ENCODE measurements at places on chromosomes 4 and X.

- H3K36me3 ChIP-seq = no peaks in the 10 kb centered on the region
- H3K27ac ChIP-seq = peak overlapping the region; percentile 46
- DNase-seq = peak; percentile 57
- no peaks in the 10 kb centered on the region for H3K27me3 ChIP-seq
Measured at GRCh38 chr4:139319571-139319970, 17.3 kb upstream of the NDUFC1 start.

- H3K4me3 ChIP-seq = no peak overlapping the region
- H3K27me3 ChIP-seq = no peaks in the 10 kb centered on the region
- no peaks in the 10 kb centered on the region for H3K36me3 ChIP-seq
- DNase-seq = no peak
Measured at GRCh38 chr4:86108137-86108536, 251.7 kb downstream of the MAPK10 start.

DNA sequence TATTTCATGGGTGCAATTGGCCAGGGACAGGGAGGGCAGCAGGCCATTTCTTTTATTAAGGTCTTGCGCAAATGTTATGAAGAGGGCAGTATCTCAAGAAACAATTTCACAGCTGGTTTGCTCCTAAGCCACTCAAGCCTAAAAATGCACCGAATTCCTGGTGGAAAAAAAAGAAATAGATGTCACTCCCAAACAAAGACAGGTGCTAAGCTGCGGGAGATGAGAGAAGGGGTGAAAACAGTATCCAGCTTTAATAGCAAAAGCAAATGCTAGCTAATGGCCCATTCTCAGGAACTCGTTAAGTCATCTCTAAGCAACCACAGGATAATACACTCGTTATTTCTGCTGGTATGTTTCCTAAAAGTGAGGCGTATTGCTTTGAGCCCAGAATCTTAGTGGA, 116.4 kb downstream of the ARX start:
- no peaks in the 10 kb centered on the region for H3K4me1 ChIP-seq
- no peak overlapping the region for H3K27ac ChIP-seq
- H3K36me3 ChIP-seq = peaks cover 3% of the 10 kb centered on the region
- H3K4me3 ChIP-seq = no peak overlapping the region

- H3K4me1 ChIP-seq = no peaks in the 10 kb centered on the region
- H3K27me3 ChIP-seq = no peaks in the 10 kb centered on the region
- no peaks in the 10 kb centered on the region for H3K36me3 ChIP-seq
- no peak for DNase-seq
- no peak overlapping the region for H3K27ac ChIP-seq
Measured at GRCh38 chr4:116942315-116942714, 143.1 kb downstream of the TRAM1L1 start.

- no peak for DNase-seq
- no peaks in the 10 kb centered on the region for H3K36me3 ChIP-seq
- no peaks in the 10 kb centered on the region for H3K4me1 ChIP-seq
- no peaks in the 10 kb centered on the region for H3K27me3 ChIP-seq
Measured at GRCh38 chr4:151195801-151196200, 81.2 kb upstream of the PRSS48 start.

DNA sequence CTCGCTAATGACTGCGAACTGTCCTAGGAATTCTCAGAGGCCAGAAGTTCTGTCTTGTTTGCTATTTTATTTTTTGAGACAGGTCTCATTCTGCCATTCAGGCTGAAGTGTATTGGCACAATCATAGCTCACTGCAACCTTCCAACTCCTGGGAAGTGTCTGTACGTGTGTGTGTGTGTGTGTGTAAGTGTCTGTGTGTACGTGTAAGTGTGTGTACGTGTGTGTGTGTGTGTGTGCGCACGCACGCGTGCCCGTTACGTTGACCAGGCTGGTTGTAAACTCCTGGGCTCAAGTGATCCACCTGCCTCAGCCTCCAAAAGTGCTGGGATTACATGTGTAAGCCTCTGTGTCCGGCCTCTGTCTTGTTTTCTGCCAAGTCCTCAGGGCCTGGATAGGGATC, 10.4 kb upstream of the CDK16 start:
- no peaks in the 10 kb centered on the region for H3K4me1 ChIP-seq
- H3K27ac ChIP-seq = no peak overlapping the region
- H3K27me3 ChIP-seq = no peaks in the 10 kb centered on the region
- DNase-seq = no peak
- H3K4me3 ChIP-seq = no peak overlapping the region
- H3K36me3 ChIP-seq = peaks cover 3% of the 10 kb centered on the region

DNA sequence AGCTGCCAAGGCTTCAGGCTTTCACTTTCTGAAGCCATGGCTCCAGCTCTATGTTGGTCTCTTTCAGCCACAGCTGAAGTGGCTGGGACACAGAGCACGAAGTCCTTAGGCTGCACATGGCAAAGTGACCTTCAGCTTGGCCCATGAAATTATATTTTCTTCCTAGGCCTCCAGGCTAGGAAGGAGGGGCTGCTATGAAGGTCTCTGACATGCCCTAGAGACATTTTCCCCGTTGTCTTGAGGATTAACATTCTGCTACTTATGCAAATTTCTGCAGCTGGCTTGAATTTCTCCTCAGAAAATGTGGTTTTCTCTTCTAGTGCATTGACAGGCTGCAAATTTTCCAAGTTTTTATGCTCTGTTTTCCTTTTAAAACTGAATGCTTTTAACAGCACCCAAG, 99.8 kb upstream of the KCNIP4 start:
- no peak overlapping the region for H3K27ac ChIP-seq
- no peaks in the 10 kb centered on the region for H3K27me3 ChIP-seq
- no peak overlapping the region for H3K4me3 ChIP-seq
- H3K4me1 ChIP-seq = no peaks in the 10 kb centered on the region

DNA sequence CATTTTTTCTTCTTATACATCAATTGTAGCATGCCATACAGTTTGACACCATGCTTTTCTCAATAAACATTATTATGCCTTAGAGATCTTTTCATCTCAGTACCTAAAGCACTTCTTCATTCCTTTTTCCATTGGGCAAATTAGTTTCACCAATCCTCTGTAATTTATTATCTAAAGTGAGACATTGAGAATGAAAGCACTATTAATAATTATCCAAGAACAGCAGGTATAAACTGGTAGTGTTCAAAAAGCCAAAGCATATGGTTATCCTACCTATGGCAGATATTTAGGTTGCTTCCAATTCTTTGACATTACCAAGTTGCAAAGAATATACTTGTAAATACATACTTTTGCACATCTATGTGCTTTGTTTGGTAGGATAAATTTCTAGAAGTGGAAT, 15.6 kb downstream of the LAMTOR3 start:
- H3K36me3 ChIP-seq = 0 out of 2 replicates have a peak, but pooled peaks cover 4% of the 10 kb centered on the region
- DNase-seq = no peak
- H3K27ac ChIP-seq = peak overlapping the region; percentile 95

DNA sequence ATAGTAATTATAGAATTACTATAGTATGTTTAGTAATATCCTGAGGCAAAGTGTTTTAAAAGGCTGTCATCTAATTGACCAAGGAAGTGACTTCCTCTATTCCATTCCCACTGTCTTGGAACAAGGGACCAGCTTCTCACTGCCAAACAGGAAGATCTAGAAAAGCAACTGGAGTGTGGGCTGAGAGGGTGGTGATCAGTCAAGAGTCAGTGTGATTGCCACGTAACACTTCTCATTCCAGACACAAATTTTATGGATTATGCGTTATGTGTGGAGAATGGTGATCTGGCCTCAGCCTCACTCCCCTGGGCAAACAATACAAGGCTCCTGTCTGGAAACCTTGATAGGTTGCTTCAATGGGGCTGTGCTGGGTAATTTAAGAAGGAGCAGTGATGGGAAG, 60.0 kb downstream of the RRAGB start:
- DNase-seq = no peak
- H3K27ac ChIP-seq = no peak overlapping the region
- no peak overlapping the region for H3K4me3 ChIP-seq
- no peaks in the 10 kb centered on the region for H3K27me3 ChIP-seq

- H3K4me3 ChIP-seq = no peak overlapping the region
- no peak for DNase-seq
- H3K27ac ChIP-seq = no peak overlapping the region
- H3K36me3 ChIP-seq = no peaks in the 10 kb centered on the region
Measured at GRCh38 chr4:7785017-7785416, 154.6 kb downstream of the AFAP1 start.

DNA sequence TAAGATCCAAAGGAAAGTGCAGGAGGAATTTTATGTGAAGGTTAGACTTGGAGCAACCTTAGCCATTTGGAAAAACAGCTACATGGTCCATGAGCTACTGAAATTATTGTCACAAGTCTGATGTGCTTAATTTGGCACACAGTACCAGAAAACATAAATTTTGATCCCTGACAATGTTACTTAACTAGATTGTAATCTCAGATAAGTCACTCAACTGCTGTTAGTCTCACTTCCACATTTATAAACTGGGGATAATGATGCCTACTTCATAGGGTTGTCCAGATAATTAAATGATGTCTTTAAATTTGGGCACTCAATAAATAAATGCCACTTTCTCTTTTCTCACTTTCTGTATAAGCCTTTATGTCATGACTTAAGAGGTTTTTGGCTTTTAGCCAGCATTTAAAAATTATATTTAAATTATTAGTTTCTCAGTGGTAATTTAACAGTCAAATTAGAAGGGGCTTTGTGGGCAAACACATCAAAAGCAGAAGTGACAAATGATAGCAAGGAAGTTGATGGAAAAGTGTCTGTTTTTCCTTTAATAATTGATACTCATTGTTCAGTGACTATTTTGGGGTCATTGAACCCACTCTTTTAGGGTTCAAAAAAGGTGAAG, 58.3 kb downstream of the PAQR3 start:
- H3K4me3 ChIP-seq = no peak overlapping the region
- no peaks in the 10 kb centered on the region for H3K4me1 ChIP-seq
- no peaks in the 10 kb centered on the region for H3K36me3 ChIP-seq
- no peak for DNase-seq
- H3K27ac ChIP-seq = no peak overlapping the region

GRCh38 chrX:40166582-40166981, 68.8 kb upstream of the BCOR start:
- no peak for DNase-seq
- no peaks in the 10 kb centered on the region for H3K36me3 ChIP-seq
- H3K27ac ChIP-seq = no peak overlapping the region
- H3K4me3 ChIP-seq = no peak overlapping the region

- no peaks in the 10 kb centered on the region for H3K36me3 ChIP-seq
- H3K27ac ChIP-seq = no peak overlapping the region
- DNase-seq = no peak
- H3K4me1 ChIP-seq = no peaks in the 10 kb centered on the region
- no peaks in the 10 kb centered on the region for H3K27me3 ChIP-seq
Measured at GRCh38 chrX:12799118-12799517, 7.9 kb downstream of the PRPS2 start.

- H3K27ac ChIP-seq = no peak overlapping the region
- no peaks in the 10 kb centered on the region for H3K27me3 ChIP-seq
- H3K4me1 ChIP-seq = 0 out of 2 replicates have a peak, but pooled peaks cover 4% of the 10 kb centered on the region
- DNase-seq = no peak
Measured at GRCh38 chr4:139795527-139796314, 130.1 kb downstream of the MGST2 start.

GRCh38 chr4:134243742-134244713, 42.4 kb upstream of the PABPC4L start:
- H3K27ac ChIP-seq = no peak overlapping the region
- no peaks in the 10 kb centered on the region for H3K27me3 ChIP-seq
- DNase-seq = no peak
- H3K36me3 ChIP-seq = no peaks in the 10 kb centered on the region
- H3K4me1 ChIP-seq = no peaks in the 10 kb centered on the region
- H3K4me3 ChIP-seq = no peak overlapping the region

- H3K4me3 ChIP-seq = no peak overlapping the region
- no peaks in the 10 kb centered on the region for H3K4me1 ChIP-seq
- H3K27me3 ChIP-seq = no peaks in the 10 kb centered on the region
- H3K36me3 ChIP-seq = no peaks in the 10 kb centered on the region
- no peak for DNase-seq
Measured at GRCh38 chr4:113078066-113078465, 28.6 kb downstream of the ANK2 start.

GRCh38 chrX:11724122-11725017, 33.7 kb upstream of the MSL3 start:
- no peaks in the 10 kb centered on the region for H3K4me1 ChIP-seq
- no peak overlapping the region for H3K4me3 ChIP-seq
- peak; percentile 9 for DNase-seq

DNA sequence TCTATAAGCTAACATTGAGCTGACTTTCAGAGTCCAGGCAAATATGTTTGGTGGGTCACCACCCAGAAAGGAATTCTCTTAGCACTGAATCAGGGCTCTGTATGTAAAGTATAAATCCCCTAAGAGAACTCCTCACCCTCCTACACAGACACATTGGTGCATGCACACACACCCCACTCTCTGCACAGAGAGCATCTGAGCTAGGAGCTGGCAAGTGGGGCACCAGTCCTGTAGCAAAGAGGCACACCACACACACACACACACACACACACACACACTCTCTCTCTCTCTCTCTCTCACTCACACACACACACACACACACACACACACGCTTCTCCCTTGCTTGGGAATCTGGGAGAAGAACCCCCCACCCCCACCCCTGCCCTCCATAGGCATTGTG, 3.2 kb downstream of the SLITRK2 start:
- no peak overlapping the region for H3K27ac ChIP-seq
- no peak for DNase-seq
- H3K4me1 ChIP-seq = no peaks in the 10 kb centered on the region
- H3K4me3 ChIP-seq = no peak overlapping the region

- peak; percentile 10 for DNase-seq
- H3K4me3 ChIP-seq = no peak overlapping the region
- no peaks in the 10 kb centered on the region for H3K36me3 ChIP-seq
- no peak overlapping the region for H3K27ac ChIP-seq
Measured at GRCh38 chrX:94961730-94962129, 1287.7 kb downstream of the FAM133A start.

DNA sequence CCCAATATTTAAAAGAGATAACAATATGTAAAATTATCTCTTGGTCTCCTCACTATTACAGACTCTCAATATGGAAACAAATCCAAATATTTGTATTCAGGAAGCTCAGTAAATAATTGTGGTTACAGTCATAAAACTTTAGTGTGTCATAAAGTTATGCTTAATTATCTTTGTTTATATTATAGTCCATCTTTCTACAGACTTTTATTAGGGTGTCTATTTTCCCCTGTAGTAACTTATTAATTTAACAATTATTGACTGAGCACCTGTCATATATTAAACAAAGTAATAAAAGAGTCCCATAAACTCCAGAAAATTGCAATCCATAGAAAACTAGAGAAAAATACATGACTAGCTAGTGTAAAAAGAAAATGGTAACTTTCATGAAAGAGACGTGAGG, 61.6 kb upstream of the GPM6A start:
- H3K36me3 ChIP-seq = no peaks in the 10 kb centered on the region
- no peak for DNase-seq
- H3K4me1 ChIP-seq = no peaks in the 10 kb centered on the region
- no peaks in the 10 kb centered on the region for H3K27me3 ChIP-seq
- no peak overlapping the region for H3K4me3 ChIP-seq
- no peak overlapping the region for H3K27ac ChIP-seq

GRCh38 chr4:48698029-48698971, 81.8 kb downstream of the FRYL start:
- no peak overlapping the region for H3K4me3 ChIP-seq
- H3K4me1 ChIP-seq = peaks cover 4% of the 10 kb centered on the region
- no peaks in the 10 kb centered on the region for H3K27me3 ChIP-seq
- DNase-seq = no peak
- H3K36me3 ChIP-seq = no peaks in the 10 kb centered on the region

- no peak overlapping the region for H3K4me3 ChIP-seq
- no peaks in the 10 kb centered on the region for H3K4me1 ChIP-seq
- no peak overlapping the region for H3K27ac ChIP-seq
- H3K27me3 ChIP-seq = no peaks in the 10 kb centered on the region
- peak; percentile 26 for DNase-seq
Measured at GRCh38 chrX:84339507-84340364, 151.7 kb upstream of the RPS6KA6 start.
